ENCODE measurements at places on chromosomes 6 and 20.
A peak's percentile ranks its signal among the peaks of the same experiment; 100 is the strongest.

GRCh38 chr6:125821825-125822281 is 31.1 kb downstream of the NCOA7 start:
- no peak for DNase-seq

- DNase-seq: no peak
Measured at GRCh38 chr20:51423810-51424209, 118.7 kb downstream of the NFATC2 start.

- DNase-seq: no peak
Measured at GRCh38 chr6:38631186-38631783, 8.4 kb downstream of the BTBD9 start.

DNA sequence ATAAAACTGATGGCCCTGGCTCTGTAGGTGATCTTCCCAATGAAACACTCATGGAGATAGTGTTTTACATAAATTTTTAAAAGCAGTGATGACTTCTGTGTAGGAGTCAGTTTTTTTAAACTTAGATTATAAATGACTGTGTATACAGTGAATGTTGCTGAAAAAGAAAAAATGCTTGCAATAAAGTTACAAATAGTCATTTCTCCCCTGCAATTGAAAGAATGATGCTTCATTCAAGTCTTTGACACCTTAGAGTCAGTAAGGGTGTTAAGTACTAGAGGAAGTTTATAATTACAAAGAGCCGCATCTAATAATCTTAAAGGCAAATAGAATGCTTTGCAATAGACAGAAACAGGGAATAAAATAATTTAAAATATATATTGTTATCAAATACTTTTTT is 27.6 kb downstream of the ZNF292 start:
- no peak for DNase-seq

GRCh38 chr20:38084425-38084951 is 50.9 kb downstream of the RPRD1B start:
- DNase-seq: no peak

DNA sequence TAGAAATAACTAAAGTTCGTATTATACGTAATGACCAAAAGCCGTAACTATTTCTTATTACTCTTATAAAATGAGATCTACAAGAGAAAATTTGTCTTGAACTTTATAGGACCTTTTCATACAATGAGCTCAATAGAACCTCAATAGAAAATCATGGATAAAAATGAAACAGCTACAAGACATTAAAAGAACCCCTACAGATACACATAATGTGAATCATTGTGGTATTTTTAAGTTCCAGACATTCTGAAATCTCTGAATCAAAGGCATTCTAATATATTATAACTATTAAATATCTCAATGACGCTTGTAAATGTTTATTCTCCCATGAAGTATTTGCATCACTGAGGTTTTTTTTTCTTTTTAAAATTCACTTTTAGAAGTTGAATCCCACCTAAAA is 22.2 kb upstream of the POU3F2 start:
- no peak for DNase-seq

- no peak for DNase-seq
Measured at GRCh38 chr20:48606841-48607543, 220.8 kb downstream of the PREX1 start.

GRCh38 chr20:54093423-54094267 is 23.3 kb upstream of the BCAS1 start:
- no peak for DNase-seq

- no peak for DNase-seq
Measured at GRCh38 chr20:4155953-4156352, 140.6 kb upstream of the RNF24 start.

- peak; percentile 69 for DNase-seq
Measured at GRCh38 chr6:157535340-157536222, 154.6 kb downstream of the ZDHHC14 start.

GRCh38 chr6:114140416-114140815 is 169.5 kb upstream of the HDAC2 start:
- DNase-seq: no peak

DNA sequence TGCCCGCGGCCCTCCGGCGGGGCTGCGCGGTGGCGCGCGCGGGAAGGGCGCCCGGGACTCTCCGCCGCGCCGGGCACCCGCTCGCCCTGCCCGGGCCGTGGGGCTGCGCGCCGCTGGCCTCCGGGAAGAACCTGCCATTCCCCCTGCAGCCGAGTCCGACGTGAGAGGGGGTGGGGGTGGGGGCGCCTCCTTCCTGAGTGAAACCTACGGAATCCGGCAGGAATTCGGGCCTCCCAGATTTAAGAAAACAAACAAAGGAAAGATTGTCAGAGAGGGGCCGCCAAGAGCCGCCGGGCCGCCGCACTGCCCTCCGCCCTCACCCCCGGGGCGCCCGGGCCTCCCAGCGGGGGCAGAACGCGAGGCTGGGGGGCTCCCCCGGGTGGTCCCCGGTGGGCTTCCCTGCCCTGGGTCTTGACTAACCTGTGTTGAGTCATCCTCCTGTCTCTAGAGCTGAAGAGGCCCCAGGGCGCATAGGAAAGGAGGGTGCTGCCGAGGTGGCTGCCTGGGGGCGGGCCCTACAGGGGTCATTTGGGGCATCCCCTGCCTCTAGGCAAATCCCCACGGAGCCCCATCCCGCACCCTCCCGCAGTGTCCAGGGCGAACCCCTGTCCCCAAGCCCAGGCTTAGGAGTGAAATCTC is 42.2 kb upstream of the FOXP4 start:
- DNase-seq: no peak

DNA sequence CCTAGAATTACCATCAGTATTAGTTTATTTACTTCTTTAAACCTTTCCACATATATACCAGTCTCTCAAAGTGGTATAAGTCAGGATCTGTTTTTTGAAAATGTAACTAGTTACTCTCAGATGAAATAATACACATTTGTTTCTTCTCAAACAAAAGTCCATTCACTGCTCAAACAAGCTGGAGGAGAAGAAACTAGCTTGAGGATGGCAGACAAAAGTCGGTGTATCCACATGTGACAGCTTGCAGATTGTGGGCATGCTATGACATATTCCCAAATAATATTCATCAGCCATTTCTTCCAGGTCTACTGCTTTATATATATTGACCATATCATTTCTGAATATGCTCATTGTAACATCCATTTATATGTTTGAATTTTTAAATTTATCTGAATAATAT is 197.4 kb upstream of the KCNQ5 start:
- no peak for DNase-seq

DNA sequence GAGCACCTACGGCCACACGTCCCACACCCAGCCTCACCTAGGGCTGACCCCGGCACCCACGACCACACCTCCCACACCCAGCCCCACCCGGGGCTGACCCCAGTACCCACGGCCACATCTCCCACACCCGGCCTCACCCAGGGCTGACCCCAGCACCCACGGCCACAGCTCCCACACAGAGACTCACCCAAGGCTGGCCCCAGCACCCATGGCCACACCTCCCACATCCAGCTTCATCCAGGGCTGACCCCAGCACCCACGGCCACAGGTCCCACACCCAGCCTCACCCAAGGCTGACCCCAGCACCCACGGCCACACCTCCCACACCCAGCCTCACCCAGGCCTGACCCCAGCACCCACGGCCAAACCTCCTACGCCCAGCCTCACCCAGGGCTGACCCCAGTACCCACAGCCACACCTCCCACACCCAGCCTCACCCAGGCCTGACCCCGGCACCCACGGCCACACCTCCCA is 36.7 kb downstream of the NINL start:
- no peak for DNase-seq

DNA sequence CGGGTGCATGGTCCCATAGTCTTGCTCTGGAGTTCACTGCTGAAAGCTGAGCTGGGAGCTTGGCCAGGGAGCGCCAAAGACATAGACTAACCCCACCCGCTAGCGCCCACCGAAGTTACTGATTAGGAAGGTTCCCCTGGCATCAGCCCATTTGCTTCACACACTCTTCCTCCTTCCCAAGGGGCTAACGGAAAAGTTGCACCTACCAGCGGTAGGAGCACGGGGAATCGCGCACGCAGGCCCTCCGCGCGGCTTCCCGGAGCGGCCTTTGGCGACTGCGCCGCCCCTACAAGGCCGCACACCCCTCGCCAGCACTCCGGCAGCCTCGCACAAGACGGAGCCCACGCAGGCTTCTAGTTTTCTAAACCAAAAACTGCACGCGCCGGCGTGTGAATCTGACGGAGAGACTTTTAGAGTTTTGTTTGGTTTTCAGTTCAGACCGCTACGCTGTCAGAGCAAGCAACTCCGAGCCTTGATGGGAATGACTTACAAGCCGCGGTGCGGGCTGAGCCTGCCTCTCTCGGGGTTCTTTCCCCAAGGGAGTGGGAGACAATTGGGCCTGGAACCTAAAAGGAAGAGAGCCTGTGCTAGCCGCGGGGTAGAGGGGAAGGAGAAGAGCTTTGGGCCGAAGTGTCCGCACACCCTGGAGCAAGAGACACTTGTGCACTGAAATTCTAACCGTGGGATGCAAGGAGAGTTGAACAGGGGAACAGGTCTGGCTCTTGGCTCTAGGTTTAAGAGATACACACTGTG is 891 bp upstream of the POU3F2 start:
- DNase-seq: no peak

GRCh38 chr6:30130887-30131862 is 4.8 kb upstream of the TRIM40 start:
- DNase-seq: peak; percentile 81

DNA sequence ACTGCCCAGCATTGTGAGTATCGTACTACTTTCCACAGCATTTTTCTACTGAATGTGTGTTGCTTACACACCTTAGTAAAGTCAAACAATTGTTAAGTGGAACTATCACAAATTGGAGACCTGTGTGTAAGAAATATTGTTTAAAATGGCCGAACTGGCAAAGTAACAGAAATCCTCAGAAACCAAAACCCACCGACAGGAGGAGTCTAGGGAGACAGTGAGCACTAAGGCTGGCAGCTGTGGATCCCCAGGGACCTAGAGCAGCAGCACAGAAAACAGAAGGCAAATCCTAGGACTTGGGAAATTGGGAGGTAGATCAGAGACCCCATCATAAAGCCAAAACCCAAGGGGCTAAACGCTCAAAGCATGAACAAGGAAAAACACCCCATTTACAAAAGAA is 69.9 kb downstream of the SESN1 start:
- no peak for DNase-seq

GRCh38 chr6:90136176-90136575 is 160.5 kb downstream of the BACH2 start:
- no peak for DNase-seq

DNA sequence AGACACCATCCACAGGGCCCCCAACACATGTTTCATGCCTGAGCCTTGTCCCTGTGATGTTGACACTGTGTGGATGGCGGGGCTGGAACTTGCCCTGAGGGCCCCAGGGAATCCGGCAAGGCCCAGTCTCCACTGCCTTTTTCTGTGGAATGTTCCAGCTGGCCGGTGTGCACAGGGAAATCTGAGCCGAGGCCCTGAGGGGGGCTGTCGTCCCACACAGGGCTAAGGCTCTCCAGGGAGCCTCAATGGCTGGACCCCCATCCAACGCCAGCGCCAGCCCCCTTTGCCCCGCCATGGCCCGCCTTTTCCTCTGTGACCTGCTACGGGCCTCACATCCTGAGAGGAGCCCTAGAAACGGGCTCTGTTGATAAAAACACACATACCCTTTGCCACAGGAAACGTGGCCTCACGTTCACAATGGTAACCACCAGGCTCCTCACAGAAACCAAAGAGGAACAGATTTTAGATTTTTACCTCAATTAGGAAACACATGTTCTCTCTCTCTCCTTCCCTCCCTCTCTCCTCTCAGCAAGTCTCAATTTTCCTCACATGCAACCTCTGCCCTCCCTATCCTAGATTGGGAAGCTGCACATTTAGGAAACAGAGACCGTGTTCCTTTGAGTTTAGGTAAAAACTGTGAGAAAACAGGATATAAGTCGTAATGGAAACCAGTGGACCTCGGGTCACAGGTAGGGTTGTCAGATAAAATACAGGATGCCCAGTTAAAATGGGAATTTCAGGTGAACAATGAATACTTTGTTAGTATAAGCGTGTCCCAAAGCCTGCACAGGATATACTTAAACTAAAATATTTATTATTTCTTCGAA is 13.7 kb upstream of the ZNF831 start:
- DNase-seq: peak; percentile 90

GRCh38 chr6:107977283-107977682 is 19.3 kb upstream of the SEC63 start:
- no peak for DNase-seq

GRCh38 chr6:32254761-32255198 is 30.9 kb upstream of the NOTCH4 start:
- no peak for DNase-seq

DNA sequence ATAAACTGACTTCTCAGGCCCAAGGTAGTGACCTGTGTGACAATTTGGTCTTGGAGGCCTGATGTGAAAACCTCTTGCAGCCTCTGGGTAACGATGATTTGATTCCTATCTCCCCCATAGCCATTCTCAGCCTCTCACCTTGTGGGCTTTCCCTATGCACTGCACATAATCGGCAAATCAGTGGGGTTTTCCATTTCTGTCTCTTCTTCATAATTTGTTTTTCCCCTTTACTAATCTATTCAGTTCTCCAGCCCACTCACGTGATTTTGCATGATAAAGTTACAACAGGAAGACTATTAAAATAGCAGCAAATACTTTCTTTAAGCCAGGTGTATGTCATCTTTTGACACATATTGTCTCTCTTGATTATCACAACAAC is 893.7 kb downstream of the TFAP2A start:
- DNase-seq: no peak

DNA sequence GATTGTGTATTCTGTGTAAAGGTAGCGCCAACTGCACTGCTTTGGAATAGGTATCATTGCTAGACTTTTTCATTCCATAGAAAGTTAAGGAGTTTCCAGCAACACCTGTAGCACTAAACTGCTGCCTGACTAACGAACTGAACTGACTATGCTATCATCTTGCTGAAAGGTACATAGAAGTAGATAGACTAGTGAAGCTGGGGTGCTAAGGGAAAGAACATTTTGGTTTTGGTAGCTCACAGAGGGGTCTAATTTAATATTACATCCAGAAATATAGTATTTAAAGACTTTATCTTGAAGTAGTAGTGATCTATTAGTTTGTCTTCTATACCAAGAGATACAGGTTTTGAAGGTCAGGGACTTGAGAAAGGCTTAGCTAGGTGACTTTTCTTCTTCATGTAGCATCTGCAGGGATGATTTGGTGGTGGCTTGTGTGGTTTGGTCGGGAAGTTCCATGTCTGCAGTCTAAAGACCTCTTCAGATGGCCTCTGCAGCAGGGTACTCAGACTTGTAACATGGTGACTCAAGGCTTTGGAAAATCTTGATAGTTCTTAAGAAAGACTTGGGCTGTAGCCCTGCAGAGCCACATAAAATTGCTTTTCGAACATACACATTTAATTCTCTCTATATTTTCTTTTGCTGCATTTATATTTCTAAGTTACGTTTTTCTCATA is 10.2 kb downstream of the SENP6 start:
- peak; percentile 70 for DNase-seq

DNA sequence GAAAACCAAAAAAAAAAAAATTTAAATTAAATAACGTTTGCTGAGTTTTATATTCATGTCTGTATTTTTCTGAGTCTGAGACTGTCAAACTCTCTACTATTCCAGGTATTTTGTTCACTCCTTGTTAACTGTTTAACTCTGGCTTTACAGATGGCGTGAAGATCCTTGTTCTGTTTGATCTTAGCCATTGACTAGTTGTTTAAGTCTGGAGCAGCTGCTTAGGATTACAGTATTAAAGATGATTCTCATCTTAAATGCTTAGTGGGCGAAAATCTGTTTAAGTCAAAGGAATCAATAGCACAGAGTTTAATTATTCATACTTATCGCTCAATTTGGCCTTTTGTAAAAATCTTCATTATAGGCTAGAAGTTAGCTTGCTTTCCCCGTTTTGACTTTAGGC is 2.4 kb downstream of the PHACTR2 start:
- DNase-seq: no peak

All from activated CD8-positive, alpha-beta memory T cell treated with anti-CD3 and anti-CD28 coated beads, Interleukin-2, amount 10 ng/mL, durations not matched to agents 7 days and 5 days (primary cell).